ENCODE measurements at places on chromosomes 5 and 9.
A peak's percentile ranks its signal among the peaks of the same experiment; 100 is the strongest.

- DNase-seq = no peak
These were observed 1015.1 kb downstream of the TLE4 start for GRCh38 chr9:80586786-80587330.

DNA sequence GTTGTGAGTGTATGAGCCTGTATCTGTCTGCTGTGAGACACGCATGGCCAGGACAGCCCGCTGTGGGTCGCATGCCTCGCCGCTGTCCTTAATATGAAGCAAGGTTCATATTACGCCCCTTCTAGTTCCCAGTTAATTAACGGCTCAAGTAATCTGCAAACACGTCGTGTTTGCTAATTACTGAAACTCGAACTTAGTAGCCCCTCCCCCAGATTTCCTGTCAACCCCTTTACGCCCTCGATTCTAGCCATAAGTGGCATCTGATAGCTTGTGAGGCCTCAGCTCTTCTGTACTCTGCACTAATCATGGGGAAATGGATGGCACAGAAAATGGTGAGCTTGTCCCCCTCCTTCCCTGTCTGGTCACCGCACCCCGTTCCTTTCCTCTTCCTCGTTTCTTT is 116.9 kb upstream of the OTULINL start:
- peak; percentile 43 for DNase-seq

GRCh38 chr9:79215821-79216220 is 355.9 kb upstream of the TLE4 start:
- DNase-seq = no peak

DNA sequence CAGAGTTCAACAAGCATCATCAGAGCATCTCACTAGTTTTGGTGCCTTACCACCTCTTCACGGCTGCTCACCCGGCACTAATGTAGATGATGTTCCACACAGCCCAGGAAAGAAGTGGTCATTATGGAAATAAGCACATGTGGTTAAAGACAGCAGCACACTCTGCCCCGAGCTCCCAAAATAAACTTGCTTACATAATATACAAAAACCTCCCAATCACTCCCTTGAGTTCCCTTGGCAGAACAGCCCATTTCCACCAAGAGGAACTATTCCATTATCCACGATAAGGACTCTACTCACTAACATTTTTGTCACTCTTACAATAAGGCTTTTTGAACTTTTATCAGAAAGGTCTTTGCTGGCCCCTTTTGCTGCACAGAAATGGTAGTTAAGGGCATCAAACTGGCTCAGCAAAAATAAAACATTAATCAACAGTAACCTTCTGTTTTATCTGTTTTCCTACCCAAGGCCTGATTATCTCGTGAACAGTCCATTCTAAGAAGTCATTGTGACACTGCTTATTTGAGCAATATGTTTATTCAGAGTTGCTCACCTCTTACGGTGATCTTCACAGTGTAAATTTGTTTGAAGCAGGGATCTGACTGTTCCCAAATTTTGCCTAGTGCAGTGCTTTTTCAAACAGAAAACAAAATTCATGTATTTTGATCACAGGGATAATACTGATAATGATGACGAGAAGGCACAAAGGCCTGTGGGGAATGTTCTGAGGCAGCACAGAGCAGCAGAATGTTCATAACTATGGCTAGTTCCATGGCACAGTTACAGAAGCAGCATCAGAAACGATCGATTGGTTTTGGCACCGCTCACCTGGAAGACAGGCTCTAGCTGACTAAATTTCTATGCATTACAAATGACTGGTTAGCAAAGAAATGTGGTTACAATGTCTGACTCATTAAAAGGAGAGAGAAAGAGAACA is 399.8 kb upstream of the PIK3R1 start:
- DNase-seq = no peak

DNA sequence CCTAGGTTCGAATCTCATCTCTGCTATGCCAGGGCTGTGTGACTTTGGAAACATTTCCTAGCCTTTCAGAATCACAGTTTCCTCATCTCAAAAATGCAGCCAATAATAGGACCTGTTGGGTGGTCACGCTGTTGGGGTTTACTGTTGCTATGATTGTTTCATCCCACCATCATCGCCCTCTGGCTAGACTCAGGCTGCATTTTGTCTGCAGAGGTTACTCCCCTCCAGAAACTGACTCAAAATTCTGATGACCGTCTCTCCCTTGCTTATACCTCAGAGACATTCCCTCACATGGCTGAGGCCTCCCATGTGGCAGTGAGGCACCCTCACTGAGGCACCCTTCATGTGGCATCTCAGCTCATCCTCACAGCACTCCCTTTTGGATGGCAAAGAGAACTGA is 61.6 kb downstream of the COL27A1 start:
- no peak for DNase-seq

DNA sequence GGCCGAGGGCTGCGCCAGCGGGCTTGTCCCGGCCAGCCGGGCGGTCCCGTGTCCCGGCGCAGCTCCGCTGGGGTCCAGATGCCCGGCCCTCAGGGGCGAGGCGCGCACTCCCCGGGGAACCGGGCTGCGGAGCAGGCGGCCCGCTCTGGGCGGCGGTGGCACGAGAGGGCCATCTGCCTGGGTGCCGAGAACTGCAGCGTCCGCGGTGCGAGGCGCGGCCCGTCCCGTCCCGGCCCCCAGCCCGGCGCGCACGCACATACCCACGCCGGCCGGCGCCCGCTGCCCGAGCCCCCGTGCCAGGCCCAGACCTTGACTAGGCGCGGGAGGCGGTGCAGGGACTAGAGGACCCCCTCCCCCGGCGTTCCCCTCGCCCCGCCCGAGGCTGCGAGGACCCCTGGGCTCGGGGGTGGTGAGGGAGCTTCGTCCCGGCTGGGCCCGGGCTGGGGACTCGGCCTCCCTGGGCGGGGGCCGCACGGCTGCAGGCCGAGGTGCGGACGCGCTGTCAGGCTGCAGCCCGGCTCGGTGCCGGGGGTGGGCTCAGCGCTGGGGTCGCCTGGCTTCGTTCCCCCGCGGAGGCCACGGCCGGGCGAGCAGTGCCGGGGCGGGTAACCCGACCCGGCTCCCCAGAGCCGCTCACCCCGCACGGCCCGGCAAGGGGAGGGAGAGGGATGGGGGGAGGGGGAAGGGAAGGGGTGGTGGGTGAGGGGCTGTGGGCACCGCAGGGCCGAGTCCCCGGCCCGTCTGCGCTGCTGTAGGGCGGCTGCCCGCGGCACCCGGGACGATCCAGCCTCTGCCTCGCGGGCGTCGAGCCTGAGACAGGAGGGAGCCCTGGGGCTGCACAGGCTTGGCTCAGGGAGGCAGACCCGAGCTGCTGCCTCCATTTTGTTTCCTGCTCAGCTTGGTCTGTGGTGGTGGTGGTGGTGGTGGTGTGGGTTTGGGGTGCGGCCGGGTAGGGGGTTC is 1.2 kb upstream of the NSD1 start:
- peak; percentile 92 for DNase-seq
